NT2/D1 (cell line): ENCODE measurements at places on chromosomes 5 and 9.

DNA sequence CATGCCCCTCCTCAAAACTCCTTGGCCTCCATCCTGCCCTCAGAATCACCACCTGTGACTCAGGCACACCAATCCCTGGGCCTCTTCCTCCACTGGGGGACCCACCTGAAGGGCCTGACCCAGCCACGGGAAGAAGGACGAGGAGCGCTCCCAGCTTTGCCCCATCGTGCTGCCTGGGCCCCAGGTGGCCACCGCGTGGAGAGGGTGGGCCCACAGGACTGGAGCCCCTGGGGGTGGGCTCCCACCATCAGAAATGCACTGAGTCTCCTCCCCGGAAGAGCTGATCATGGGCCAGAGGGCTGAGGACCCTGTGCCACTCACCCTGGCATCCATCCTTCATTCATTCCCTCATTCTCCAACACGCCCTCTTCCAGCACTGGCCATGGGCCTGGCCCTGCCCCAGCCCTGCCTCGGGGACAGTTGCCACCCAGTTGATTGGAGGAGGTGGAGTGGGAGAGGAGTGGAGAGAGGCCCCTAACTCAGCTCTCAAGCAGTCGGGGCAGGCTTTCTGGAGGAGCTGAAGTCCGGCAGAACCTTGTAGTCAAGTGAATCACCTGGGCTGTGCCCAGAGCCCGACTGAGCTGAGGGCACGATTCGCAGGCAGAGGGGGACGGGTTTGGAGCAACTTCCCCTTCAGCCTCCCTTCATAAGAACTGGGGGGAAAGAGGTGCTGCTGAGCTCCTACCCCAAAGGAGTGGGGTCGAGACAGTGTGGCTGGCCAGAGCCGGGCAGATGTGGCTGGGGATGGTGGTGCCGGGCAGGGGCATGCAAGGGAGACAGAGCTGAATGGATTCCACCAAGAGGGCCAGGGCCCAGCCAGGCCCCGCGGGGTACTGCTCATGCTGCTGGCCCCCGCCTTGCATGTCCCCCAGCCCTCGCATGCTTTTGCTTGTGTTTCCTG is 29.6 kb downstream of the DNM1 start:
- no peak for DNase-seq

GRCh38 chr5:96066386-96066719 is 104.7 kb upstream of the ELL2 start:
- no peak for DNase-seq

GRCh38 chr5:83518319-83519061 is 46.9 kb downstream of the VCAN start:
- DNase-seq, result no peak

- no peak for DNase-seq
Measured at GRCh38 chr5:5298841-5299541, 123.5 kb upstream of the ICE1 start.

GRCh38 chr5:13325765-13326164 is 618.7 kb downstream of the DNAH5 start:
- DNase-seq, result no peak

- no peak for DNase-seq
Measured at GRCh38 chr9:38526591-38526990, 93.8 kb downstream of the ANKRD18A start.

GRCh38 chr5:44885903-44886302 is 77.2 kb downstream of the MRPS30 start:
- DNase-seq, result no peak

GRCh38 chr5:98570661-98571191 is 202.7 kb upstream of the RGMB start:
- DNase-seq, result no peak

GRCh38 chr5:132493241-132493640 is 2.7 kb upstream of the IRF1 start:
- no peak for DNase-seq

GRCh38 chr9:89418882-89419640 is 78.9 kb downstream of the SEMA4D start:
- no peak for DNase-seq

- peak; percentile 11 for DNase-seq
Measured at GRCh38 chr5:37723162-37723961, 116.5 kb downstream of the GDNF start.

DNA sequence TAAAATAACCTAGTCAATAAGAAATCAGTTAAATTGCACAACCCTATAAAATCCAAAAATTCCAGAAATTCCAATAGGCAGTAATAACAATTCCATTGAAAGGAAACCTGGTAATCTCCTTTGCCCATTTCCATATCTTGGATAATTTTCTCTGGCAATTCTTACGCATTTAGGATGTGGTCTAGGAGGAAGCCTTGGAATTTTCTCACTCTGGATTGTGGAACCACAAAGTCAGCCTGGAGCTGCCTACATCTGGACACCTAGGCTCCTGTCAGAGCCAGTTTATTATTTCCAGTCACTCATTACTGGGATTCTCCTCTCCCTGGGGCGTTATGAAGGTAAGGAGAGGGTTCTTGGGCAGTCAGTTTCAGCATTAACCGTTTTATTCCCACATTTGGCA is 40.3 kb upstream of the GNE start:
- DNase-seq, result no peak

- no peak for DNase-seq
Measured at GRCh38 chr9:136112541-136112940, 6.1 kb downstream of the TMEM250 start.

- no peak for DNase-seq
Measured at GRCh38 chr5:146283344-146283761, 55.3 kb upstream of the POU4F3 start.
